NCI-H1417 treated with DMSO at 0.1 percent for 48 hours (cell line): ENCODE measurements at places on chromosomes 5 and 9.

DNA sequence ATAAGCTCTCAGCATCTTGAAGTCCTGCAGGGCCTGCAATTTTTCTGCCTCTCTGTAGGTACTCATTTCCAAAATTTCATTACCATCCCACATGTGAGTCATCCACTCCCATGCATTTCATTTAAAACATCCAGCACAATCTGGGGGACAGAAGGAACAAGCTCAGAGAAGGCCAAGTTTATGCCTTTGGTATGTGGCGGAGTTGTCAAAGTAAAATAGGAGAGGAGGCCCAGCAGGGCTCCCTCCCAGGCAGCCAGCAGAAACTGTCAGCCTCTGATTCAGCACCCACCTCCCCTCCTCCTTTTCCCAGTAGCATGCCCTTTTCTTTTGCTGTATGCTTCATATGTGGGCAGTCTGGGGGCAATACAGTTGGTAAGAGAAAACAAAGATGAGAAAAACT is 126.4 kb upstream of the ZNF366 start:
- no peak for DNase-seq

- DNase-seq = no peak
These were observed 42.3 kb upstream of the CXXC5 start for GRCh38 chr5:139605887-139606286.

- DNase-seq = no peak
These were observed 46.0 kb downstream of the ADAMTS19 start for GRCh38 chr5:129506086-129506485.

DNA sequence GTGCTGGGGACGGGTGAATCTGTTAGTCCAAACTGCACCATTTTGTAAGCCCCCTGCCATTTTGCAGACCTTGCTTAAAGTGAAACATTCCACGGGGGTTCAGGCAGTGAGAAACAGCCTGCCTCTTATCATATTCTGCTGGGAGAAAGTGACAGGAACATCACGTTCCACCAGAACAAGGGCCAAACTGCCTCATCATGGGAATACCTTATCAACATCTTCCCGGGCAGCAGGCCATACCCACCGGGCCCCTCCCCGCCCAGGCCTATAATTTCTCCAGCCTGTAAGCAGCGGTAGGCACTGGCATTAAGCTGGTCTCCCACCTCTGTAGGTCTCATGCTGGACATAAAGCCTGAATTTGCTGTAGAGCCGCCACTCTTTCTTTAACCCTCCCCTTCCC is 1.5 kb upstream of the CFAP77 start:
- DNase-seq = no peak

DNA sequence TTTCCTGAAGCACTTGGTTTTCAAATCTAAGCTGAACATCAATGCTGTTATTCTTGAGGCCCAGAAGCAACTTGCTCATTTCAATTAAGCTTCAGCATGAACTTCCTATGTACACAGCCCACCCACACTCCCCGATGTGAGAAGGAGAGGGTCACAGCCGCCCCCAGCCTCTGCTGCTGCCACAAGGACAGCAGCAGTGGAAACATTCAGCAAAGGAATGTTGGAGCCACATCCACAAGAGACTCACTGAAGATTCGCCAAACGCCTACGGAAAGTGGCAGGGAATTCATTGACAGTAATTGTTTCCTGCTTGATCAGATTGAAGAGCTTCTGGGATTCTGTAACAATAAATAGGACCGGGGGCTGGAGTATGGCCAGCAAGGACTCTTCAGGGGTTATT is 2.9 kb downstream of the TGFBI start:
- DNase-seq = no peak
